ENCODE measurements at places on chromosomes 11 and 22. TPM values are rescaled to one million over a fixed set of nuclear protein-coding genes. Genes with fewer than 3 reads are reported as not detected.

- H3K27me3 ChIP-seq: no peaks in the 10 kb centered on the region
- peaks cover 25% of the 10 kb centered on the region for H3K4me1 ChIP-seq
- H3K4me3 ChIP-seq: peak within 1 kb of the TSS; percentile 90
- H3K36me3 ChIP-seq: no peaks in the 10 kb centered on the region
- peak within 1 kb of the TSS; percentile 90 for H3K27ac ChIP-seq
Measured at GRCh38 chr11:67629386-67630227, at the start of gene NUDT8. Gene NUDT8, minus strand, starts transcription at chr11:67629937. Its CDS starts 26 bp downstream, at chr11:67629911.

- no peak overlapping the region for H3K27ac ChIP-seq
- H3K36me3 ChIP-seq: no peaks in the 10 kb centered on the region
- DNase-seq: no peak
- H3K27me3 ChIP-seq: no peaks in the 10 kb centered on the region
Measured at GRCh38 chr11:60513496-60514460, 1.4 kb upstream of the MS4A13 start.

- no peak overlapping the region for H3K27ac ChIP-seq
- peaks cover 56% of the 10 kb centered on the region for H3K4me1 ChIP-seq
- H3K36me3 ChIP-seq: no peaks in the 10 kb centered on the region
- no peak overlapping the region for H3K4me3 ChIP-seq
- no peak for DNase-seq
Measured at GRCh38 chr11:2890466-2891294, 5.1 kb upstream of the CDKN1C start.

- H3K27me3 ChIP-seq: no peaks in the 10 kb centered on the region
- H3K27ac ChIP-seq: no peak overlapping the region
- DNase-seq: no peak
- H3K4me1 ChIP-seq: peaks cover 22% of the 10 kb centered on the region
- no peaks in the 10 kb centered on the region for H3K36me3 ChIP-seq
Measured at GRCh38 chr11:134846328-134847082, 434.5 kb upstream of the B3GAT1 start.

The DGCR6 gene
- 18.3 TPM for total RNA-seq

GRCh38 chr11:134725716-134726639 is 313.9 kb upstream of the B3GAT1 start:
- no peak overlapping the region for H3K4me3 ChIP-seq
- no peaks in the 10 kb centered on the region for H3K27me3 ChIP-seq
- peaks cover 20% of the 10 kb centered on the region for H3K4me1 ChIP-seq
- no peaks in the 10 kb centered on the region for H3K36me3 ChIP-seq
- peak; percentile 69 for DNase-seq

- no peaks in the 10 kb centered on the region for H3K36me3 ChIP-seq
- H3K27ac ChIP-seq: no peak overlapping the region
- no peak overlapping the region for H3K4me3 ChIP-seq
- H3K4me1 ChIP-seq: peaks cover 10% of the 10 kb centered on the region
Measured at GRCh38 chr22:35630387-35630793, 13.3 kb upstream of the MB start.

GRCh38 chr11:94020777-94021481 is at the start of gene HEPHL1:
Gene HEPHL1, plus strand, starts transcription at chr11:94021354. Its CDS starts 15 bp downstream, at chr11:94021369.
- no peak within 1 kb of the TSS for H3K4me3 ChIP-seq
- H3K4me1 ChIP-seq: no peaks in the 10 kb centered on the region
- H3K36me3 ChIP-seq: no peaks in the 10 kb centered on the region
- H3K27ac ChIP-seq: no peak within 1 kb of the TSS
- H3K27me3 ChIP-seq: no peaks in the 10 kb centered on the region
- DNase-seq: no peak

GRCh38 chr11:117299351-117300282 is 8.5 kb downstream of the BACE1-AS start:
- H3K27ac ChIP-seq: no peak overlapping the region
- H3K27me3 ChIP-seq: no peaks in the 10 kb centered on the region
- H3K36me3 ChIP-seq: peaks cover 31% of the 10 kb centered on the region
